NCI-H2171 treated with DMSO at 0.1 percent for 48 hours (cell line): ENCODE measurements at places on chromosomes 4 and X.

- DNase-seq, result no peak
Observed at GRCh38 chr4:127421437-127421836, 211.3 kb upstream of the INTU start.

DNA sequence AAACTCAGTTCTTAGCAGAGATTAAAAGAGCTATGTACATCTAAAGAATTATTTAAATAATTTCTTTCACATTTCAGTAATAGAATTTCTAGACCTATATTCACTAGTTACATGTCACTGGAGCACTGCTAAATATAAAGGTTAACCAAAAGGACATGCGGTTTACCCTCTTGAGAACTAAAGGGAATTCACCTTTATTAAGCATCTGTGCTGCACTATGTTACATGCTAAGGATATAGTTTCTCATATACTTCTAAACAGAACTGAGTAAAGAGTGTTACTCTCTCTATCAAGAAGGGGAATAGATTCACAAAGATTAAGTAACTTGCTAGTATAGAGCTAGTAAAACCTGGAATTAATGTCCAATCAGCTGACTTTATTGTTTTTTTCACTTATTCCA, 7.6 kb downstream of the SPIN3 start:
- no peak for DNase-seq

DNA sequence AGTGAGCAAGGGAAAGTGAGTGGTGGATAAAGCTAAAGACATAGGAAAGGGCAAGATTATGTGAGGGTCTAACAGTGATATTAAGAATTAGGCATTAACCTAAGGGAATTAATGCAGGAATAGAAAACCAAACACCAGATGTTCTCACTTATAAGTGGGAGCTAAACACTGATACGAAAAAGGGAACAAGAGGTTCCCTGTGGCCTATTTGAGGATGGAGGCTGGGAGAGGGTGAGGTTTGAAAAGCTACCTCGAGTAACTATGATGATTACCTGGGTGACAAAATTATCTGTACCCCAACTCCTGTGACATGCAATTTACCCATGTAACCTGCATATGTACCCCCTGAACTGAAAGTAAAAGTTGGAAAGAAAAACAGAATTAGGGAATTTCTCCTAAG, 79.0 kb downstream of the ANXA3 start:
- no peak for DNase-seq

- DNase-seq, result no peak
Observed at GRCh38 chr4:98314791-98315565, 53.8 kb downstream of the RAP1GDS1 start.

GRCh38 chr4:88860586-88860985, 163.0 kb upstream of the NAP1L5 start:
- DNase-seq, result no peak

GRCh38 chr4:46329118-46329976, 60.6 kb downstream of the GABRA2 start:
- no peak for DNase-seq

GRCh38 chr4:126778348-126778747, 854.4 kb upstream of the INTU start:
- no peak for DNase-seq

- DNase-seq, result peak; percentile 81
Observed at GRCh38 chrX:39065051-39065871, 264.0 kb downstream of the MID1IP1 start.

- DNase-seq, result no peak
Observed at GRCh38 chr4:166941629-166942028, 292.7 kb downstream of the SPOCK3 start.

- DNase-seq, result no peak
Observed at GRCh38 chrX:135651647-135652295, 61.7 kb upstream of the CT45A1 start.

DNA sequence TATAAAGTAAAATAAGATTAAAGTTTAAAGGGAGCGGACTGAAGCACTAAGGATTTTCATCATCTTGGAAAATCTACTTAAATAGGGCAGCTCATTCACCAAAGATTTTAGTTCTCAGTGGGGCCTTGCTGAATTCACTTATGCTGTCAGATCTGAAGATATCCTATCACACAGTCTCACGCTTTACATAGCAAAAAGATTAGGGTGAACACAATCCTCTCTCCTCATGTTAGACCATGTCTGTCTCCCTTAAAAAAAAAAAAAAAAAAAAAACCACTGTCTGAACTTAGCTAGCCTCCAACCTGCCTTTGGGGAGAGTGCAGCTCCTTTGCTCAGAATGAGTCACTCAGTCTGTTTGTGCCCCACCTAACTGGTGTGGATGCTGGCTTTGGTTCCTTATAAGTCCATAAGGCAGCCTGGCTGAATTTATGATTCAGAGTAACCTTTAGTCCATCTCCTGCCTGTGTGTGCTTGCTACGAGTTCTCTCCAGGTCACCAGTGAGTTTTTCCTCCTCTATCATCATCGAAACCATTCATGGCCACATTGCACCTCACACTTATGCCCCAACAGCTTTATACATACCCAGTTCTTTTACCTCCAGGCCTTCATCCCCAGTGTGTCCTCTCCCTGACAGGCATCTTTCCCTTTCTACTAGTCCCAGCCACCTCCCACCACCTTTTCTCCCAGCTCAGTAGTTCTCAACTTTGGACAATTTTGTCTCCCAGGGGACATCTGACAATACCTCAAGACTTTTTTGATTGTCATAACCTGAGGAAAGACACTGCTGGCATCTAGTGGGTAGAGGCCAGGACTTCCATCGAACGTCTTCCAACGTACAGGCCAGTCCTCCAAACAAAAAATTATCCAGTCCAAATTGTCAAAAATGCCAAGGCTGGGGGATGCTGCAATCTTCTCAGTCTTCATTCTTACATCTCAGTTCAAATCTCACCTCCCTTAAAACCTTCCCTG, 220.7 kb upstream of the EMCN start:
- no peak for DNase-seq

DNA sequence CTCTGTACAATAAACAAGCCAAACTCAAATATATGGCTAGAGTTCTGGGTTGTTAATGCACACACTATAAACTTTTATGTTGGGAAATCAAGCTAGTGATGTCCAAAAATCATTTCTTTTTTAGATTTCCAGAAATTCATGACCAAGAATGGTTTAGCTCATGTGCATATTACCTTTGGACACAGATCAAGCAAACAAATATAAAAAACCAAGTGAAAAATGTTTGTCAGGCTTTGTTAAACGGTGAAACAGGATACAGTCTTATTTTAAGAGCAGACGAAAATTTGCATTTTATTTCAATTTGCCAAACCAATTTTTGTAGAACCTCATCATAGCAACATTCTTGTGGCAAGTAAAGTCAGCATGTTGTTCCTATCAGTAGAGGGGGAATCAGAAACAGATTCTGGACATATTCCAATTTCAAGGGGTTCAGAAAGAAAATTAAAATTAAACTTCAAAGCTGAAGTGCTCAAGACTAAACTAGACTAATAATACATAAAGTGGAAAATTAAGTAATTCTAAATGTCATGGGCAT, 413.6 kb downstream of the TRIML1 start:
- DNase-seq, result no peak

GRCh38 chrX:114962209-114962608, 55.2 kb downstream of the IL13RA2 start:
- DNase-seq, result no peak

GRCh38 chr4:147076179-147076578, 130.5 kb upstream of the TTC29 start:
- DNase-seq, result no peak

DNA sequence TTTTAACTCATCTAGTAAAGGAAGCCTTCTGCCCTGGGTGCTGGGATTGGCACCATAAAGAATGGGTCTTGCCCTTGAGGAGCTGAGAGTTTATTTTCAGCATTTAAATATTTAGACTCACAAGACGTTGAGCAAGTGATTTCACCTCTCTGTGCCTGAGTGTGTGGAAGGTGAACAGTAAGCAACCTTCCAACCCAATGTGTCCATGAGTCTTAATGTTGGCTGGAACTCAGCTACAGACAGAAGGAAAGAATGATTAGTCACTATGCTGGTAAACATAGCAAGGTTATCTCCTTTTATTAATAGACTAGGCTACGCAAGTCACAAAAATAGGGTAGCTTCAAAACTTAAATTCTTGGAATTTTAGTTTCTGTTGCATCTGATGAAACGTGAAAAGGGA, 277.4 kb upstream of the GATB start:
- no peak for DNase-seq

DNA sequence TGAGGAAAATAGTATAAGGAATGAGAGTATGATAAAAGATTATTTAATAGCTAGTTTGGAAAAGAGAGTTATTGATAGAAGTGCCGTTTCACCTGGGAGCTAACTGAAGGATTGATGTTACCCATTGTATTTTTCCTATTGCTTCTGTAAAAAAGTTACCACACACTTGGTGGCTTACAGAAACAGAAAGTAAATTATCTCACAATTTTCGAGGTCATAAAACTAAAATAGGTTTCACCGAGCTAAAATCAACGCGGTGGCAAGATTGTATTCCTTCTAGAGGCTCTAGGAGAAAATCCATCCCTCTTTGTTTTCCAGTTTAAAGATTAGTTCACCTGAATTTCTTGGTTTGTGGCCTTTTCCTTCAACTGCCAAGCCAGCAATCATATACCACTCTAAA, 11.1 kb upstream of the TRAM1L1 start:
- DNase-seq, result no peak

DNA sequence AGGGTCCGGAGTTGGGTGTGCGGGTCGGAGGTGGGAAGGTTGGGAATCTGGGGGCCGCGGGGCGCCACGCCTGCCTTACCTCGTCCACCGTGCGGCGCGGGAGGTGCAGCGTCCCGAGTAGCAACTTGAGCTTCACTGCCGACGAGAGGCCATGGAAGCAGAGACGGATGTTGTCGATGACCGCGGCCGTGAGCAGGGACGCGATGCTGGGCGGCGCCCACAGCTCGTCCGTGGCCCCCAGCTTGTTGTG, 178 bp downstream of the NELFA start:
- DNase-seq, result no peak

GRCh38 chr4:147899512-147899911, 167.6 kb downstream of the ARHGAP10 start:
- DNase-seq, result no peak

- DNase-seq, result no peak
Observed at GRCh38 chr4:170705907-170706306, 616.2 kb upstream of the AADAT start.

GRCh38 chr4:86496094-86497080, 97.7 kb upstream of the PTPN13 start:
- peak; percentile 1 for DNase-seq

- no peak for DNase-seq
Observed at GRCh38 chr4:153486281-153487151, 20.4 kb downstream of the TMEM131L start.

DNA sequence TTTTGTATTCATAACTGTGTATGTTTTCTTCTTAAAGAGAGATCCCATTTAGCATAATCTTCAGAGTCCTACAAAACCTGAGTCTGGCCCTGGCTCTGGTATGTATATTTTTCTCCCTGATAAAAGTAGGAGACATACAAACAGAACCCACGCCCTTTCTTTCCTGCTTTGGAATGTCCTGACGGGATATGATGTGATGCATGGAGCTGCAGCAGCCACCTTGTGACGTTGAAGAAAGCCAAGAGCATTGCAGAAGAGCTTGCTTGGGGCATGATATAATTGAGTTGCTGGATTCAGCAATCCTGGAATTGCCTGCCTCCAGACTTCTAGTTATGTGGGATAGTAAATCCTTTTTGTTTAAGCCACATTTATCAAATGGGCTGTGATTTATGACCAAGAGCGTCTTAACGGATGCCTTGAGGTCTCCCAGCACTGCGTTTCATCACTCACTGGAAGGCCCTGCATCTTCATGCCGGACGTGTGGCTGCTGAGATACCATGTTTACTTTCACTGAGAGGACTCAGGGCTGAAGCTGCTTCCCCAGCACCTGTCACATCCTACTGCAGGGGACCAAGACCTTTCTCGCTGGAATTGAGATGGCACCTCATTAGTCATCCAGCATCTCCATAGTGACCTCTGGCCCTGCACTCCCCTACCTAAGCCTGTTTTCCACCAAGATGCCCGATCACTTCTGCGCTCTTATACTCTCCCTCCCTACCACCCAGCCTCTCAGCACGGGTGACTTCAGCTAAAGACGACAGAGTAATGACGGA, 107.0 kb downstream of the ENPP6 start:
- no peak for DNase-seq

DNA sequence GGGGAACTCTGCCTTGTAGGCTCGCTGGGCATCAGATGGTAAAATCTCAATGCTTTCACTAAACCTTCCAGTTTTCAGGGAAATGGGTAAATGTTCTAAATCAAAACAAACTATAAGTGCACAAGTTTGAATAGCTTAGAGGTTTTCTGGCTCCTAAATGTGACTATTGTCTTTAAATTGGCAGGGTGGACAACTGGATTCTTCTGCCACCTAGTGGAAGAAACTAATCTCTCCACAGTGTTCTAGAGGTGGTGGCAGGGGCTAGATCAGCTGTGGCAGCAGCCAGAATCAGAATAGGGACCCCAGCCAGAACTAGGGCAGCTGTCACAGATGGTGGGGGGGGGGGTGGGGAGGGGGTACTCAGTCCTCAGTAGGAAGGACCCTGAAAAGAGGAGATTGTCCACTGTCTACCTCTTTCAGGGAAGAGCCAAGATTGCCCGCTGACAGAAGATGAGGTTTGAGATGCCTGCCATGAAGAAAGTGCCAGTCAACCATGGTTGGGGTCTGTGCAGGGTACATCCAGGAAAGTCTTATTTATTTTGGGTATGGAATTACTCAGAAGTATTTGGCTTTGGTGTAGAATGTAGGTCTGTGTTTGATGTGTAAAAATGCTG, 201.4 kb downstream of the CCNG2 start:
- DNase-seq, result peak; percentile 10

DNA sequence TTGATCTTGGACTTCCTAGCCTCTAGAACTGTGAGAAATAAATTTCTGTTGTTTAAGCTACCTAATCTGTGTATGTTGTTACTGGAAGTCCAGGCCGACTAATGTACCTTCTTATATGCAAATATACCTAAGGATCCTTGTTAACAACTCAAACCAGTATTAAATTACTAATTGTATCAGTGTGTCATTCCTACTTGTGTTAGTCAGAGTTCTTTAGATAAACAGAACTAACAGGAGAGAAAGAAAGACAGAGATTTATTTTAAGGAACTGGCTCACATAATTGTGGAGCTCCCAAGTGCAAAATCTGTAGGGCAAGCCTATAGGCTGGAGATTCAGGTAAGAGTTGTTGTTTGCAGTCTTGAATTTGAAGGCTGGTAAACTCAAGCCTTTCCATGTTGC, 120.0 kb downstream of the ADGRL3 start:
- DNase-seq, result no peak

- no peak for DNase-seq
Observed at GRCh38 chr4:185224597-185224996, 15.2 kb downstream of the SNX25 start.
